ENCODE measurements at places on chromosomes 5 and 9. TPM values are rescaled to one million over a fixed set of nuclear protein-coding genes. Genes with fewer than 3 reads are reported as not detected.

DNA sequence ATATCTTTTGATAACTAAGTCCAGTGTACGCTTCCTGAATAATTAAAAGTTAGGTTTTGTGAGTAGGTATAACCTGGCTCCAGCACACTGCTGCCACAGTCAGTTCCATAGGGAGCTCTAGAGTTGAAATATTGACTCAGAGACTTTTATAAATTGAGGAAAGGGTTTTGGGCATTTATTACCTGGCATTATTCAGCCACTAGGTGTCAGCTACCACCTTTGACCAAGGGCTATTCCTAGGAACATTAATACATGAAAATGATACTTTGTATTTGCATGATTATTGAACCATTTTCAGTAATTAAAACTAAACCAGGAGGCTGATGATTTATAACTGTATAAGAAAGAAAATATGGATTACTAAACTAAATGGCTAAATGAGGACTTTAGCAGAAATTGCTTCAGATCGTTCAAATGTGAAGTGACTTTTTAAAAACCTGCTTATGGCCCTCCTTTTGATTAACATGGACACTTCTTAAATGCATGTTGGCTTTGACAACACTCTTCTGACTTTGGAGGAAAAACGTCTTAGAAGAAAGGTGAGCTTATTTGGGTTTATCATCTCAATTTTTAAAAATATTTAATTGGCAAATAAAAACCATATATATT, 83.0 kb downstream of the SMC2 start:
- DNase-seq: peak; percentile 53

GRCh38 chr9:122180633-122181032, 20.9 kb downstream of the MORN5 start:
- DNase-seq: no peak

- DNase-seq: no peak
Observed at GRCh38 chr9:13292782-13293181, 13.3 kb upstream of the MPDZ start.

GRCh38 chr5:32138839-32139493, 35.2 kb downstream of the GOLPH3 start:
- no peak for DNase-seq

DNA sequence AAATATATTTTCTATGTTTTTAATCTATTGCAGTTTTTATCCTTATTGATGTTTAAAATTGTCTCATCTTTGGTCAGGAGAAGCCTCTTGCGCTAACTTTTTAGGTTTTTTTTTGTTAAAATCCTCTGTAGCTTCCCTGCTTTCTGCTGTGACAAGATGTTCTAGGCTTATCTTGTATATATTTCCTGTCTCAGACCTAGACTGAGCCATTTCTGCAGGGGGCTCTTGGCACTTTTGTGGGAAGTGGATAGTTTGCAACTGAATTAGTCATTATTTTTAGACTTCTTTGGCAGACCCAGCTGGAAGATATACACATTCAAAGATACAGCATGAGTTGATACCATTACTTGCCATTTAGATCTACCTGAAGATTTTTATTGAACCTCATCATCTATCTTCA, 28.8 kb downstream of the TCERG1 start:
- no peak for DNase-seq

DNA sequence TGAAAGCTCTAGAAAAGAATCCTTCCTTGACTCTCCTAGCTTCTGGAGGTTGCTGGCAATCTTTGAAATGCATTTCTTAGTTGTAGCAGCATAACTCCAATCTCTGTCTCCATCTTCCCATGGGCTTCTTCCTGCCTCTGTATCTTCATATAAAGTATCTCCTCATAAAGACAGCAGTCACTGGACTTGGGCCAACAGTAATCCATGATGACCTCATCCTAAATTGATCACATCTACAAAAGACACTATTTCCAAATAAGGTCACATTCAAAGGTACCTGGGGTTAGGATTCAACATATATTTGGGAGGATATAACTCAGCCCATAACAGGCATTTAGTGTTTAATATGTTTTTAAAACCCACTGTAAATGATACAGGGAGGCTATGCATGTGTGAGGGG, 123.3 kb downstream of the MLLT3 start:
- DNase-seq: no peak

DNA sequence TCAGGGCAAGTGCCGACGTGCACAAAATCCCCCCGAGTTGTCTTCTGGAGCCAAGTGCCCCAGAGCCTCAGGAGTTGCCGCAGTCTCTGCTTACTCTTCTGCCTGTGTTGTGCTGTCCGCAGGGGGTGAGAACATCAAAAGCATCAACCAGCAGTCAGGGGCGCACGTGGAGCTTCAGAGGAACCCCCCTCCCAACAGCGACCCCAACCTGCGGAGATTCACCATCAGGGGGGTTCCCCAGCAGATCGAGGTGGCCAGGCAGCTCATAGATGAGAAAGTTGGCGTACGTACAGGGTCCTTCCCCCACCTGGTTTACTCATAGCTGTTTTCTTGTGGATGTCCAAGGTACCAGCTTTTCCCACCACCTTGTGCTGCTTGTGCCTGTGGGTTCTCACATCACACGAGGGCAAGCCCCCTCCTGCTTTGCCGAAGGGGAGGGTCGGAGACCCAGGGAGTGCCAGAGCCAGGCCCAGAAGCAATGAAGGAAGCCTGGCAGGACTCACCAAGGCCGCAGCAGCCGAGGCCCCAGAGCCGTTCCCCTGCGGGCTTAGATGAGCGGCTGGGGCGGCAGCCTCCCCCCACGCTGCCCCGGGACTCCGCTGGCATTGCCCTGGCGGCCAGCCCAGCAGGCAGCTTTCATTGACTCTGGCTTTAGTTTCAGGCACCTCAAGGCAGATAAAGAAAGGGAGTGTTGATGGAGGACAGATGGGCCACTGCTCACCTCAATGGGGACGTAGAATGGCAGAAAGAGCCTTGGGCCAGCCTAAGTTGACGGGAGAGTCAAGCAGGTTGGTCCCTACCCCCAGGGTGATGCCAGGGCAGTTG, 33.7 kb upstream of the PRDM12 start:
- no peak for DNase-seq

- DNase-seq: no peak
Observed at GRCh38 chr5:91125916-91126315, 257.2 kb downstream of the ARRDC3 start.

- DNase-seq: no peak
Observed at GRCh38 chr5:378976-379742, 57.6 kb downstream of the AHRR start.

GRCh38 chr5:32153723-32154122, 20.4 kb downstream of the GOLPH3 start:
- no peak for DNase-seq

DNA sequence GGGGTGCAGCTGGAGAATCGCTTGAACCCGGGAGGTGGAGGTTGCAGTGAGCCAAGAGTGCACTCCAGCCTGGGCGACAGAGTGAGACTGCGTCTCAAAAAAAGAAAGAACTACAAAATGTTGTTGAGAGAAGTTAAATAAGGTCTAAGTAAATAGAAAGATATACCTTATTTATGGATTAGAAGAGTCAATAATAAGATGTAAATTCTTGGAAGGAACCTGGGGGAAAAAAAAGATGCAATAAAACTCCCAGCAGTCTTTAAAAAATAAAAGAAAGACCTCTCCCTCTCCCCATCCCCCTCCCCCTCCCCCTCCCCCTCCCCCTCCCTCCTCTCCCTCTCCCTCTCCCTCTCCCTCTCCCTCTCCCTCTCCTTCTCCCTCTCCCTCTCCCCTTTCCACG, 15.5 kb upstream of the FAF2 start:
- DNase-seq: no peak

GRCh38 chr5:140142856-140143255, 17.1 kb downstream of the IGIP start:
- no peak for DNase-seq

- DNase-seq: no peak
Observed at GRCh38 chr9:2872931-2873323, 29.0 kb upstream of the PUM3 start.

PPP2R2B gene
- 28.4 TPM for polyA plus RNA-seq

RFX3 gene
- 7.5 TPM for polyA plus RNA-seq

SLC27A6 gene
- 2.0 TPM for polyA plus RNA-seq

FST gene
- polyA plus RNA-seq: 13.2 TPM

Measured in GM23338 (cell line).